ENCODE measurements at places on chromosomes 1 and 21.

GRCh38 chr1:40789661-40790430, 6.3 kb downstream of the KCNQ4 start:
- DNase-seq = no peak
- H3K27ac ChIP-seq = no peak overlapping the region
- H3K36me3 ChIP-seq = no peaks in the 10 kb centered on the region
- peaks cover 19% of the 10 kb centered on the region for H3K27me3 ChIP-seq

DNA sequence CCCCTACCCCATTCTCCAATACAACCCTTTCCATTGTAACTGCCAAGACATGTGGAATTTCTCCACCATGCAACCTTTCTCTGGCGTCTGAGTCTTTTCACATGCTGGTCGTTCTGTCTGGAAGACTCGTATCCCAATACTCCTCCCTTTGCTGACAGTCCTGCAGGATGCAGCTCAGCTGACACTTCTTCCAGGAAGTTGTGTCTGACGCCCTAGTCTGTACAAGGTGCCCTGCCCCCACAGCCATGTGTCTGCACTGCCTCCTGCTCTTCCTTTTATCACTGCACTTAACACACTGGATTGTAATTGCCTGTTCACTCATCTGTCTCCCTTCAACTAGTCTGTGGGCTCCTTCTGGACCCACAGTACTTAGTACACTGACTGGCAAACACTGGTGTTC, 188.0 kb downstream of the LMX1A start:
- no peak overlapping the region for H3K27ac ChIP-seq
- H3K4me1 ChIP-seq = no peaks in the 10 kb centered on the region
- no peaks in the 10 kb centered on the region for H3K27me3 ChIP-seq
- no peaks in the 10 kb centered on the region for H3K36me3 ChIP-seq
- no peak for DNase-seq

DNA sequence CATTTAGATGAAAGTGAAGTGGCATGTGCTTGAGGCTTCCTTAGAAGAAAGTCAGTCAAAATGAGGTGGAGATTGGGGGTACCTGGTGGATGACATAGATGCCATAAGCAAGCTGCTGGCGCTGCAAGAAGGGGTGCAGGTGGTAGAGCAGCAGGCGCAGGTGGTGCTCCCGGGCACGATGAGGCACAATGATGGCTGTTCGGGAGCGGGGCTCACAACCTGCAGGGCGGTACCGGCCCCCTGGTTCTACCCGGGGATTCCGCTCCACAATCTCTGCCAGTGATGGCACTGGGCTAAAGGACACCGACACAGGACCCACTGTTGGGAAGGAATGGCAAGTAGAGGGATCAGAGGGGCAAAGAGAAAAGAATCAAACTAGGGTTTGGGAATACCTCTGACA, 2.4 kb downstream of the B4GALT3 start:
- H3K4me3 ChIP-seq = peak overlapping the region; percentile 19
- H3K27me3 ChIP-seq = no peaks in the 10 kb centered on the region
- no peak overlapping the region for H3K27ac ChIP-seq
- peaks cover 64% of the 10 kb centered on the region for H3K36me3 ChIP-seq
- DNase-seq = no peak

DNA sequence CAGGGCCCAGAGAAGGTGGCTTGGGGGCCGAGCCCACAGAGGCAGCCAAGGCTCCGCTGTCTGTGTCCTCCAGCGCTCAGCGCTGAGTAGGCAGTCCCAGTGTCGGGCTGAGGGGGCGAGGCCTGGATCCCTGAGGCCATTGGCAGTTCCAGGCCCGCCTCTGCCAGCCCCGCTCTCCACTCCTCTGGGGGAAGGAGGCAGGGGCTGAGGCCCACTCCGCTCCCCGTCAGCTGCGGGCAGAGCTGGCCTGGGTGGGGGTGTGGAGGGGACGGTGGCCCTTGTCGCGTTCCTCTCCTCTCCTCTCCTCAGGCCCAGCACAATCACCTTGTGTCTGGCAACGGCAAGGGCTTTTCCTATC, 132.8 kb downstream of the CASZ1 start:
- H3K27me3 ChIP-seq = no peaks in the 10 kb centered on the region
- H3K36me3 ChIP-seq = no peaks in the 10 kb centered on the region
- no peak overlapping the region for H3K4me3 ChIP-seq
- H3K27ac ChIP-seq = no peak overlapping the region
- no peaks in the 10 kb centered on the region for H3K4me1 ChIP-seq

GRCh38 chr1:237390823-237391222, 348.8 kb downstream of the RYR2 start:
- no peak for DNase-seq
- H3K27ac ChIP-seq = no peak overlapping the region
- peaks cover 6% of the 10 kb centered on the region for H3K4me1 ChIP-seq
- no peaks in the 10 kb centered on the region for H3K27me3 ChIP-seq

DNA sequence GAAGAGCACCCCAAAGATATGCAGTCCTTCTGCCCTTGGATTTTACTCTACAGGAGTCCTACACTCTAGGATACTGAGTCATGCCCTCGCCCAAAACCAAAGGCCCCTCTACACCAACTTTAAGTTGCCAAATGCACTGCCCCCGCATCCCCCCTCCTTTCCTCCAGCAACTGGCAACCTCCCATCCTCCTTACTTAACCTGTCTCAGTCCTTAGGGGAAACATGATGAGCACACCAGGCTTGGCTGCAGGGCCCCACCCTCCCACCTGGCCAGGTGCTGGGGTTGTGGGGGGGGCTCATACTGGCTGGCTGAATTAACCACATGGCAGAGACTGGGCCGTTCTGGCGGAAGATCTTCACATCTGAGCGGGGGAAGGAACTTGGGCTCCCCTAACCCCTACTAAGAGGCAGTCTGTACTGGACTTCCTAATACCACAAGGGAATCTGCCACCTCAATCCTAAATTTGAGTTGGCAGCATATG, 1.2 kb downstream of the HDGF start:
- peak overlapping the region; percentile 92 for H3K27ac ChIP-seq
- peaks cover 42% of the 10 kb centered on the region for H3K4me1 ChIP-seq
- peaks cover 47% of the 10 kb centered on the region for H3K36me3 ChIP-seq
- H3K4me3 ChIP-seq = peak overlapping the region; percentile 94
- no peaks in the 10 kb centered on the region for H3K27me3 ChIP-seq
- no peak for DNase-seq

DNA sequence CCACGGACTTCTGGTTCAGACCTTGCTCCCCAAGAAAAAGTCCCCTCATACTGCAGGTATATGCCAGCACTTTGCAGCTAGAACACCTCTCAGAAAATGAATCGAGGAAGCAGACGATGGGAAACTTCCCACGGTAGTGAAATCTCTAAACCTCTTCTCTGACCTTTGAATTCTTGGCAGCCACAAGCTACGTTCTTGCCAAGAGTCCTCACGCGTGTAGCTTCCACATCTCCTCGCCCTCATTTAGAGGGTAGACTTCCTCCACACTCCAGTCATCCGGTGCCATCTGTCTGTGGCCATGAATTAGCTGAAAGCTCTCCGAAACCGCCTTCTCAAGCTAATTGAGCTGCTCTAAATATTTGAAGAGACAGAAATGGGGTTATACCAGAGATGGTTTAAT, 127.8 kb downstream of the RGS7 start:
- no peaks in the 10 kb centered on the region for H3K27me3 ChIP-seq
- H3K27ac ChIP-seq = no peak overlapping the region
- H3K4me1 ChIP-seq = no peaks in the 10 kb centered on the region

GRCh38 chr1:176440176-176440575, 22.8 kb upstream of the PAPPA2 start:
- H3K36me3 ChIP-seq = no peaks in the 10 kb centered on the region
- H3K27ac ChIP-seq = no peak overlapping the region
- no peaks in the 10 kb centered on the region for H3K27me3 ChIP-seq
- H3K4me3 ChIP-seq = no peak overlapping the region
- DNase-seq = no peak

DNA sequence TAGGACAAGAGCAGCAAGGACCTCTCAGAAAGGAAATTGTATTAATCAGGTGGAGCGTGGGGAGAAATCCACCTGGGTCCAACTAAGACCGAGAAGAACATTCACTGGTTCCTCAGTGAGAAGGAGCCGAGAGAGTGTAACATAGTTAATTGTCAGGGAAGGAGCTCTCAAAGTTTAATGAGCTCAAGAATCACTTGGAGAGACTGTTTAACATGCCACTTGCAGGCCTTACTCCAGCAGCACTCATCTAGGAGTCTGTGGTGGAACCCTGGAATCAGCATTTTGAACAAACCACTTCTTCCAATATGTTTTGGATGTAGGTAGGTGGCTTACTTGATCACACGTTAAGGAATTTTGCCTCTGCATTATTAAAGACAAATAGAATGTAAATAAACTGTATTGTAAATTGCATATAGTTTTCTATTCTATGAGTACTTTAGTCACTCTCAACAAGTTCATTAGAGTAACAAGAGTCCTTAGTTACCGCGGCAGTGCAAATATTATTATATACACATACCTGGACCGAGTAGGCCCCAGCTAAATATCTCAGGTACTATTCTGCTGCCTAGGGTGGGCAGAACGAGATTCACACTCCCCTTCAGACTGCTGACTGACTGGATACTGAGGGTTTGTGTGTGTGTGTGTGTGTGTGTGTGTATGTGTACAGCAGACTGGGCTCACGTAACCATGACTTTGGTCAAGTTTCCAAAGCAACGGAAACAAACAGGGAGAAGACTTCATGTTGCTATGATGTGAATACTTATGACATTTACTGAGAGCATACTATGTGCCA, 203.2 kb upstream of the USP24 start:
- H3K27me3 ChIP-seq = no peaks in the 10 kb centered on the region
- H3K36me3 ChIP-seq = no peaks in the 10 kb centered on the region
- DNase-seq = no peak
- no peak overlapping the region for H3K4me3 ChIP-seq
- H3K4me1 ChIP-seq = no peaks in the 10 kb centered on the region

- H3K4me3 ChIP-seq = no peak overlapping the region
- no peaks in the 10 kb centered on the region for H3K4me1 ChIP-seq
- H3K27ac ChIP-seq = no peak overlapping the region
- no peaks in the 10 kb centered on the region for H3K36me3 ChIP-seq
- H3K27me3 ChIP-seq = no peaks in the 10 kb centered on the region
These were observed 243.0 kb downstream of the KIF26B start for GRCh38 chr1:245397771-245398170.

GRCh38 chr1:231603598-231604275, 22.9 kb upstream of the DISC1 start:
- H3K36me3 ChIP-seq = no peaks in the 10 kb centered on the region
- peaks cover 8% of the 10 kb centered on the region for H3K4me1 ChIP-seq
- peak overlapping the region; percentile 87 for H3K4me3 ChIP-seq
- peaks cover 27% of the 10 kb centered on the region for H3K27me3 ChIP-seq

DNA sequence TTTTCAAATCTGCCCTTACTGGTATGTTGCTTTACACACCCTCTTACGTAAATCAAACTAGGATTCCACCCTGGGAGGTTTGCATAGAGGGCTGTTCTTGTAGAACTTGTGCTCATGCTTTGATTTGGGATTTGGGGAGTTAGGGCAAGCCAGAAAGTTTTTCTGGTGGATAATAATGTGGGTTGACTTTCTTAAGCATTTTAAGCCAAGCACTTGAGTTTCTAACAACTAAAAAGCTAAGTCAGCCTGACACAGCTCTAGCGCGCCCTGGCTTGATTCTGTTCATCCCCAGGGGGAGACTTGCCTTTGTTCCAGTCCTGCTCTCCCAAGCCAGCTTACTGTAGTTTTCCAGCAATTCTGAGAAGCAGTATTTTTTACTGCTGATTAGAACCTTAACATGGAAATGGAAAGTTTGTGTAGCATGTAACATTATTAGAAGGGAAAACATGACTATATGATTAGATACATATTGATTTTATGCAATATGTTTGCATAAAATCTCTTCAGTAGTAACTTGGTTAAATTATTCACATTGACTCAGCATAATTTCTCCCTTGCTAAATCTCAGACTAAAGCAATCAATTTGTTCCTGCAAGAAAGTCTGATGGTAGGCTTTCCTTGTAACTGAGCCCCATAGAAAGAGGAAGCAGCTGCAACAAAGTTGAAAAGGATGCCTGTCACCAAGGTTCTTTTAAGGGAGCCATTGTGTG, 11.0 kb upstream of the PGD start:
- no peak for DNase-seq
- H3K36me3 ChIP-seq = peaks cover 3% of the 10 kb centered on the region
- no peak overlapping the region for H3K27ac ChIP-seq
- H3K4me1 ChIP-seq = peaks cover 8% of the 10 kb centered on the region

DNA sequence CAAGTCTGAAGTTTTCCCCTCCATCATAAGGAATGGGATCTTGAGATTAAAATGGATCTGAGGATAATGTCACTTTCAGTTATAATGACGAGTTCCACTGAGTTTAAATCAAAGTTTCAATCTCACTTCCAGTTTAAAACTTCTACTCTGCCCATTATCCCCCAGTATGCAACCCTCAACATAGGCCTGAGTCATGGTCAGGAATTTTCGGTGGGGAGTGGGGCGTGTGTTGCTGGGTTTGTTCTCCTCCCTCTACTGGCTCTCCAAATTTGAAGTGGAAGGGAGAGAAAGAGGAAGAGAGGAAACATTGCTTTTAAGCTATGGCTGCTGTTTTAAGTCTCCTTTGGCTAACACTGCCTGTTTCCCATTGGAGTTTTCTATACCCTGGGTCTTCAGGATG, 152.9 kb downstream of the TM2D1 start:
- H3K36me3 ChIP-seq = no peaks in the 10 kb centered on the region
- H3K4me1 ChIP-seq = no peaks in the 10 kb centered on the region
- peaks cover 2% of the 10 kb centered on the region for H3K27me3 ChIP-seq
- DNase-seq = no peak
- no peak overlapping the region for H3K4me3 ChIP-seq

DNA sequence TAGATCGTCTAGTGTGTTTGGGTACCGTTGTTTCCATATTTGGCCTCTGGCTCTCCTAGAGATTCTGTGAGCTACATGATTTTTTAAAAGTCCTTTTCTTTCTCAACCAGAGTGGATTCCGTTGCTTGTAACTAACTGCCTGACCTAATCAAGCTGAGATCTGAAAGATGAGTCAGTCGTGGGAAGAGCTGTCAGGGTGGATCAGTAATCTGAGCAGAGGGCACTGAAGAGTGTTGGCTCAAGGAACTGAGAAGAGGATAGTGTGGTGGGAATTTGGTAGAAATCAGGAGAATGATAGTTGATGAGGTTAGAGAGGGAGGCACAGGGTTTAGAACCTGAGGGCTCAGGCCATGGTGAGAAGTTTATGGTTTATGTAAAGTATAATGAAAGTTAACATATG, 52.2 kb downstream of the TRAF5 start:
- no peaks in the 10 kb centered on the region for H3K27me3 ChIP-seq
- peak overlapping the region; percentile 55 for H3K27ac ChIP-seq
- H3K4me3 ChIP-seq = no peak overlapping the region
- H3K36me3 ChIP-seq = peaks cover 68% of the 10 kb centered on the region
- H3K4me1 ChIP-seq = peaks cover 62% of the 10 kb centered on the region

GRCh38 chr1:43366601-43367025, 1.2 kb downstream of the ELOVL1 start:
- no peak for DNase-seq
- no peaks in the 10 kb centered on the region for H3K27me3 ChIP-seq
- H3K4me1 ChIP-seq = peaks cover 42% of the 10 kb centered on the region
- peak overlapping the region; percentile 85 for H3K27ac ChIP-seq
- H3K4me3 ChIP-seq = peak overlapping the region; percentile 91
- H3K36me3 ChIP-seq = peaks cover 58% of the 10 kb centered on the region
